ENCODE measurements at places on chromosomes 7 and 10.

DNA sequence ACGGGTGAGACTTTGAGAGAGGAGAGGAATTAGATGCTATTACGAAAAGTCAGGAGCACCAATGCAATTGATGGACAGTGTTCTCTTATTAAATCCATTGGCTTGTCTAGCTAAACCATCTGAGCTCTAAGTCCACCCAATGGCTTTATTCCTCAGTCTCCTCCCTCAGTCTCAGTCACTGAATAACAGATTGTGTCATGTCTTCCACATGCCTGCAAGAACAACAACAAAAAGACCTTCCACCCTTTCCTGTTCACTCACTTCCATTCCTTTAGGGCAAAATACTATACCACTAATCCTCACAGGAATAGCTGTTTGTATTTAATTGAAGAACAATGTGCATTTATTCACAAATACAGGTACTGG lies 154.8 kb upstream of the LAMB4 start:
- no peak for DNase-seq

DNA sequence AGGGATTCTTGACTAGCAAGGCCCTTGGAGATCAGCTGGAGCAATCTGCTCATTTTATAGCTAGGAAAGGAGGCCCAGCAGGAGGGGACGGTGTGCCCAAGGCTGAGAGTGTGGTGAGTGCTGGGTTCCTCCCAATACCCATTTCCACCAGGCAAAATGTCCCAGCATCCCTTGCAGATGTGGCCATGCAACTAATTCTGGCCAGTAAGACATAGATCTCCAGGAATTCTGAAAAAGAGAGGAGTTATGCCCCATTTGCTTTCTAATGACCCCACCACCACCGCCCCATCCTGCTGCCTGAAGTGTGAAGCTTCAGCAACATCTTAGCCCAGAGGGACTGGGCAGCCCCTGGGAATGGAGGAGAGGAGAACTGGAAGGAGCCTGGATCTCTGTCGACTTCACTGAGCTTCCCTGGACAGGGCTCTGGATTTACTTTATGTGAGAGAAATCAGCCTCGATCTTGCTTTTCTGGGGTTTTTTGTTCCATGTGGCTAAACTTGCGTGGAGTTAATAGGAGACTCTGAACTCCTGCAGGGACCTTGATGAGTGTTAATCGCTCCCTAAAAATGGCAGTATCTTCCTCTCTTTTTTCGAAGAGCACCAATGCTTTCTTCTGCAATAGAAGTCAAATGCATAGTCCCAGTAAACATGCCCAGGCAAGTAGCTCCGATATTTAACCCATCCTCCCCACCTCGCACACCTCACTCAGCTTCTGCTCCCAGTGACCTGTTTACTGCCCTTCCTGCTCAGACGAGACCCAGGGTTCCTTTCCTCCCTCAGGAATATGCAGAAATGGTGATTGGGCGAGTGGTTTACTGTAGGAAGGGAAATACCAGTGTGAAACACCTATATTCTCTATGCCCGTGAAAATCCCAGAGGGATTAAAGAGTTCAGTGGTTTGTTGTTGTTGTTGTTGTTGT lies 127.5 kb upstream of the GPR26 start:
- no peak for DNase-seq

GRCh38 chr7:98286093-98286539 lies 4.6 kb downstream of the BRI3 start:
- DNase-seq, result peak; percentile 97

GRCh38 chr7:105215182-105215581 lies 173.5 kb downstream of the SRPK2 start:
- DNase-seq, result no peak

GRCh38 chr7:76292213-76292573 lies 10.3 kb upstream of the HSPB1 start:
- peak; percentile 30 for DNase-seq

DNA sequence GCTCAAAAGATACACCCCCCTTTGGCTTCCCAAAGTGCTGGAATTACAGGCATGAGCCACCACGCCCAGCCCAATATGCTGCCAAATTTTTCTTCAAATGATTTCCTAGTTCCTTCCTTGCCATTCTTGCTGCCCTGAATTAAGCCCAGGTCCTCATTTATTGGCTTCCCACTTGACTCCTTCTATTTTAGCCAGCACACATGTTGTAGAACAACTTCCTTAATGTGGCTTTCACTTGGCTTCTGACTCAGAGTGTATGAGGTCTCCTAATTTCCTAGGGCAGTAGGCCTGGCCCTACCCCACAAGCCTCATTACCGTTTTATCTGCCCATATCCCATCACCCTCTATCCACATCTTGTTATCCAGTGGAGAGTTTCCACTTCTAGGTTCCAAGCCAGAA lies 21.8 kb upstream of the HIPK2 start:
- peak; percentile 80 for DNase-seq

GRCh38 chr10:110067960-110068770 lies 60.4 kb downstream of the ADD3 start:
- DNase-seq, result peak; percentile 82

GRCh38 chr10:45550903-45551786 lies 121.4 kb downstream of the ZFAND4 start:
- DNase-seq, result no peak

- peak; percentile 75 for DNase-seq
Observed at GRCh38 chr7:105224884-105225651, 163.7 kb downstream of the SRPK2 start.

GRCh38 chr10:13820119-13820963 lies 233.6 kb downstream of the PRPF18 start:
- no peak for DNase-seq

GRCh38 chr7:28695300-28696295 lies 262.5 kb downstream of the TRIL start:
- DNase-seq, result no peak

DNA sequence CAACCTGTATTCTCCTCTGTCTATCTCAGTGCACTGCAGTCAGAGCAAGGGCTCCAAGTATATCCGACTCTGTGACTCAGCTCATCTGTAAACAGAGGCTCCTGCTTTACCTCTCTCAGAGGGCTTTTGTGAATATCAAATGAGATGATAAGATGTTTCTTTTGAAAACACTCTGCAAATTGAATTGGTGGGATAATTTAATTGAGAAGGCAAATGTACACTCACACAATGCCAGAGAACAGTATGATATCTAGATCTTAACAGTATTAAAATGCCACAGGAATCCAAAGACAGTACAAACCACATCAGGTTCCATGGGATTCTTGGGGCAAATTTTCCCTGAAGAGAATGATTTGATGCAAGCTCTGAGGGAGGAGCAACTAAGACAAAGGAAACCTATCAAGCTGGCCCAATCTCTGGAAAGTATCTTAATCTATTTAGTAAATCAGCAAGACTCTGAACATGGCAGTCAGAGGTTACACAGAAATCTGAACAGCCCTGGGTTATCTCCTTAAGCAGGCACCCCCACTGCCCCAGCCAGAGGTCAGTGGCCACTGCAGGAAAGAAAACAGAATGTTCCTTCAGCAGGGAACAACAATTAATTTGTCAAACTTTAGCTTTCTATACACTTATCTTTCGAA lies 45.9 kb downstream of the DOCK4 start:
- no peak for DNase-seq

DNA sequence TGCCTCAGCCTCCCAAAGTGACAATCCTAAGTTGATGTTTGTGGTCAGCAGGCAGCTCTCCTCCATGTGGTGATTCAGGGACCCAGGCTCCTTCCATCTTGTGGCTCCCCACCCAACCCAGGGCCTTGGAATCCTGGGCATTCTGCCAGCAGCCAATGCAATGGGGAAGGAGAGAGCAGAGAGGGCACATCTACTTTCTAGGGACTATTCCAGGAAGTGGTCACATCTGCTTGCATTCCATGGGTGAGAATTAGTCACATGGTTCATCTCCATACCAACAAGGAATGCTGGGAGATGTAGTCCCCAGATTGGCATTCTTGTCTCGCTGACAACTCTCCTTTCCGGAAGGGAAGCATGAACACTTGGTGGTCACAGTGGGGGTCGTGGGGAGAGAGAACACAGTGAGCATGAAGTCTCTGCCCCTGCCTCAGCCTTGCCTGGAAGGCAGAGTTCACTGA lies 9.9 kb upstream of the SRRM3 start:
- DNase-seq, result peak; percentile 9

DNA sequence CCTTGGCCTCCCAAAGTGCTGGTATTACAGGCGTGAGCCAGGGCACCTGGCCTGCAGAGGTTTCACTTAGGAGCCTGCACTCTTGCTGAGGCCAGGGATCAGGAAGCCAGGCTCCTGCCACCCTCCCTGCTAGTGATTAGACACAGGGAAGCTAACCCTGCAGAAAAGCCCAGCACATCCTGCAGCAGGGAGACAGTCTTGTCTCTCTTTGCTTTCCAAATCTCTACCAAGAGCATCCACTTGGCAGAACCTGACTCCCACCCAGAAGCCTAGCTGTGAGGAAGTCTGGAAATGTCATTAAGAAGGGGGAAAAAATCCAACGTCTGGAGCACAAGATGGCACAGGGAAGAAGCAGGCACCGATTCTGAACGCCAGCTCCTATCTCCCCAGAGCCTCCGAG lies 8.0 kb upstream of the FAM171A1 start:
- DNase-seq, result no peak

DNA sequence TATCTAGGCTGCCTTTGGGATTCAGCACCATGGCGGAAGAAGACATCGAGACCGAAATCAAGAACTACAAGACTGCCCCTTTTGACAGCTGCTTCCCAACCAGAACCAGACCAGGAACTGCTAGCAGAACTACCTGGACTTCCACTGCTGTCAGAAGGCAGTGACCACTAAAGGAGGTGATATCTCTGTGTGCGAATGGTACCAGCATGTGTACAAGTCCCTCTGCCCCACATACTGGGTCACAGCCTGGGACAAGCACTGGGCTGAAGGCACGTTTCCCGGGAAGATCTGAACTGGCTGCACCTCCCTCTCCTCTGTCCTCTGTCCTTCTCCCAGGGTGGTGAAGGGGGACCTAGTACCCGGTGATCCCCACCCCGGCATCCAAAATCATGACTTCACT lies 25.6 kb upstream of the PDIA4 start:
- no peak for DNase-seq

- no peak for DNase-seq
Observed at GRCh38 chr7:37924491-37925041, 4.1 kb downstream of the EPDR1 start.

- DNase-seq, result peak; percentile 44
Observed at GRCh38 chr10:19904202-19904661, 88.0 kb downstream of the PLXDC2 start.

GRCh38 chr10:132873395-132873794 lies 69.0 kb downstream of the CFAP46 start:
- DNase-seq, result no peak

DNA sequence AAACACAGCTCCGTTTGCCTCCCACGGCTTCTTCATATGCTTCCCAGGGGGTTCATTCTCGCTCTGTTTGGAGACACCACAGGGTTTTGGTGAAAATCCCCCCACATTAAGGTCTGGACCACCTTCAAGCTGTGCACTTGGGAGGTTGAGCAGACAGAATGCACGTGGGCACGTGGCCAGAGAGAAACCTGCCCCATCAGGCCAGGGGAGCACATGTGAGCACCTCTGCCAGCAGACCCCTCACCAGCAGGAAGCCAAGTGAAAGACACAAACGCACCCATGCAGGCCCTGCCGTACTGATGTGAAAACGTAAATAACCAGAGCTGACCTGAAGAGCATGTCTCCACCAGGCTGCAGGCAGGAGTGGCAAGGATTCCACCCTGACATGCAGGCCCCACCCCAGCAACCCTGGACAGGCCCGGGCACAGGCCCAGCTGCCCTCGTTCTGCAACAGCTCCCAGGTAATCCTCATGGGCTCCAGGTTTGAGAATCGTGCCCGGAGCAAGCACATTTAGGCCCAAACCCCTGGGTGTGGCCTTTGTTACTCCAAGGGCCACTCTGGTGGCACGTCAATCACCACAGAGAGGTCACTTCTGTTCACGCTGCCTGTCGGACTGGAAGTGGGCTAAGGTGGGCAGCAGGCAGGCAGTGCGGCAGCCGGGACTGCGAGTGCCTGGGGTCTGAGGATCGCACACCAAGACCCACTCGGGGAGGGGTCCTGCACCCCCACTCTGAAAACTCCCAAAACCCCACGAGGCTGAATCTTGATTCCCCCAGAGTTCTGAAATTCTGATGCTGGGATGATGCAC lies 184.4 kb downstream of the PTPRN2 start:
- DNase-seq, result no peak

DNA sequence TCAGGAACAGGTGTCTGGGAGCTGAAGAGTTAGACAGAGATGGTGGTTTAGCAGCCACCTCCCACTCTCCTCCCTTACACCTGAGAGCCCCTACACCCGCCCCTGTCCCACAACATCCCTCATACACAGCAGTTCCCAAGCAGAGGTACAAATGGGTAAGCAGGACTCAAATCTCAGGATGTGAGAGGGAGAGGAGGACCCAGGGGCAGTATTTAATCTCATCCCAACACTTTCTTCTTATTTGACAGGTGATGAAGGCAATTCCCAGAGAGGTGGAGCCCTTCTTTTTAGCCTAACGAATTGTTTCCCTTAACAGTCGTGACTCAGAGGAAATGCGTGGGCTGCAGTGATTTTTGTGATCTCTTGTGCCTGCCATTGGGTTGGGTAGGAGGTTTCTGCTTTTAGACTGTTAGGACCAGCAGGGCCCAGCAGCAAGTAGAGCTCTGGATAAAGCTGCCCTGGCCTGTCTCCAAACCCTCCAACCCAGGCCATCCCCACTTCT lies 191.3 kb downstream of the HECW1 start:
- peak; percentile 42 for DNase-seq

GRCh38 chr10:118930614-118931013 lies 98.9 kb upstream of the NANOS1 start:
- no peak for DNase-seq

DNA sequence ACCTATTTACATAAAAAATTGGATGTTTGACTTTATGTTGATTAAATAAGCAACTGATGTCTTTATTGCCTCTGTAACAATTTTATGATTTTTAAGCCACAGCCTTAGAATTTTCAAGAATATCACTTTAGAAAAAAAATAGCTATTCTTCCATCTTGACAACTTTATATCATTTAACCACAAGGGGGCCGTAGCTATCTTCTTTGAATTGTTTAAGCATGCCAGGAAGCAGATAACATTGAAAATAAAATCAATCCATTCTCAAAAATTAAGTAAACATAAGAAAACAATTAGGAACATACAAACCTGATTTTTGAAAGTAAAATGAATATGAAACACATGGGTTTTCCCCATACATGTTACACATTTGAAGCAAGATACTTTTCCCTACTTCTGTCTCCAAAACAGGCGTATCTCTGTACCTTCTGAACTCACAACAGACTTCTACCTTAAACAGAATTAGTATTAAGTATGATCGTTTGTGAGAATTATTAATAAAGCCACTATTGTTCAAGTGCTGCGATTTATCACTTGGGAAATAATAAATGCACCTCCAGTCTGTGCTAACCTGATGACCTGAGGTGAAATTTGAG lies 209.0 kb downstream of the CACNA2D1 start:
- peak; percentile 53 for DNase-seq

DNA sequence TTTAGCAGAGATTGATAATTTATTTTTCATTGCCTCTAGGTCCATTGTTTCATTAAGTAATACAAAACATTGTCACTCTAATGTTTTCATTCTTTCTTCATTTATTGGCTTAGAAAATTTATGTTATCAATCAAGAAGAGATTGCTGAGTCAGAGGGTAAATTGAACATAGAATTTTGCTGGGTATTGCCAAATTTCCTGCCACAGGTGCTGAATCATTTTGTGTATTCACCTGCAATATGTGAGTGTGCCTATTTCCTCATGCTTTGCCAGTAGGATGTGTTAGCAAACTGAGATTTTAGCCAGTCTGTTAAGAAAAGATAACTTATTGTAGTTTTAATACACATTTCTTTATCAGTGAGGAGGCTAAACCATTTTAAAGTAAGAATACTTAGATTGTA lies 38.0 kb downstream of the MARCHF5 start:
- DNase-seq, result no peak

All from suppressor macrophage treated with lipopolysaccharide for 4 hours (primary cell).